ENCODE measurements at places on chromosomes 3 and 15. TPM values are rescaled to one million over a fixed set of nuclear protein-coding genes. Genes with fewer than 3 reads are reported as not detected.

- no peak overlapping the region for H3K4me3 ChIP-seq
- DNase-seq: no peak
- H3K4me1 ChIP-seq: peaks cover 19% of the 10 kb centered on the region
- peaks cover 18% of the 10 kb centered on the region for H3K27me3 ChIP-seq
- H3K27ac ChIP-seq: no peak overlapping the region
Observed at GRCh38 chr15:41561777-41562145, 2.7 kb downstream of the TYRO3 start.

DNA sequence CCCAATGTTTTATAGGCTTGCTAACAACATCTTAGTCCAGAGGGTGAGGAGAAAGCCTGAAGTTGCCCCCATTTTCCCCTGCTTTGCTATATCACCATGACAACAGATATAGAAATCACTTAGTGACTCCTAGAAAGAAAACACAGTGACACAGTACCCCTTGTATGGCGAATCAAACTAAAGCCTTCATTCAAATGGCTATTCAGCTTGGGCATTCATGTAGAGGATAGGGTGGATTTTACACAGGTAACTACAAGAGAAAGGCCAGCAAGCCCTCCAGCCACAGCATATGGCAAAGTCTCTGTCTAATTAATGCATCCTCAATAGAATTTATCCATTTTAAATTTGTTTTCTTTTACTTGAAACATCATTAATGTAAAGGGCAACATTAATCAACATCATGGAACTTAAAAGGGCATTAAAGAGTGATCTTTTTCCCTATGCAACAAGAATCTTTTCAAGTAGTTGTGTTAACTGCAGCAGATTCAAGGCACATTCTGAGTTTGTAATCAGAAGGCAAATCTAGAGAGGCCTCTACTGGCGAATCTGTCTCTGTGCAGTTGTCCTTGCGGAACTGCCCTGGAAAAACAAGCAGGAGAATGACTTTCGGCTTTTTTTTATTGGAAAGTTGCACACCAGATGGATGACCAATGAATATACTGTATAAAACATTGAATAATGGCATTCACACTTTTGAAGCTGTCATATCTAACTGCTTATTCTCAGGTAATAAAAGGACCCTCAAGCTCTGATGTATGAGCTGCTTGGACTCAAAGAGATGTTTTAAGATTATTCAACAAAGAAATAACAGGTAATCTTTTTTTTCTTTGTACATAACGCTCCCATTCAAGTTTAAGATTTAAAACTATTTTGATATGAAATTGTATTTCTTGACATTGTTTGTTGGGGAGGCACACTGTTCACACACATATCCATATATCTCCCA, 621.7 kb upstream of the AGTR1 start:
- H3K27me3 ChIP-seq: no peaks in the 10 kb centered on the region
- H3K4me1 ChIP-seq: no peaks in the 10 kb centered on the region
- no peak for DNase-seq
- no peaks in the 10 kb centered on the region for H3K36me3 ChIP-seq

DNA sequence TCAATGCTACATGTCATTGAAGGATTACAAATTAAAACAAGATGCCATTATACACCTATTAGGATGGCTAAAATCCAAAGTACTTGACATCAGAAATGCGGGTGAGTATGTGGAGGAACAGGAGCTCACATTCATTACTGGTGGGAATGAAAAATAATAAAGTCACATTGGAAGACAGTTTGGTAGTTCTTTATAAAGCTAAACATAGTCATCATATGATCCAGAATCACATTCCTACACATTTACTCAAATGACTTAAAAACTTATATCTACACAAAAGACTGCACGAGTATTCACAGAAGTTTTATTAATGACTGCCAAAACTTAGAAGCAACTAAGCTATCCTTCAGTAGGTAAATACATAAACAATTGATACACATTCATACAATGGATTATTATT, 147.2 kb downstream of the ISL2 start:
- H3K27ac ChIP-seq: no peak overlapping the region
- H3K4me3 ChIP-seq: no peak overlapping the region
- no peaks in the 10 kb centered on the region for H3K4me1 ChIP-seq

GRCh38 chr3:189907803-189908202, 212.9 kb downstream of the P3H2 start:
- H3K27ac ChIP-seq: no peak overlapping the region
- DNase-seq: no peak
- H3K4me1 ChIP-seq: no peaks in the 10 kb centered on the region

DNA sequence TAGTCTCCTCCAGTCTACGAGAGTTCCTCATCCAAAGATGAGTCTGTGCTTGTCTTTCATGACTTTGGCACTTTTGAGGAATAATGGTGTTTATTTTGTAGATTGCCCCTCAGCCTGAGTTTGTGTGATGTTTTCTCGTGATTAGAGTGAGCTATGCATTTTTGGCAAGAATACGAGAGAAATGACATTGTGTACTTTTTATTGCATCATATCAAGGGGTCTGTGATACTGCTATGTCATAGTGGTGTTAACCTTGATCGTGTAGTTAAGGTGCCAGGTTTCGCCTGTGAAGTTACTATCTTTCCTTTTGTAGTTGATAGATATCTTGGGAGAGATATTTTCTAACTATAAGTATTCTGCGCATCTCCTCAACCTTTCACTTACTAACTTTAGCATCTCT, 18.9 kb downstream of the RSRC1 start:
- DNase-seq: no peak
- H3K27ac ChIP-seq: no peak overlapping the region
- no peaks in the 10 kb centered on the region for H3K4me1 ChIP-seq

GRCh38 chr3:10189557-10190354, 25.0 kb downstream of the IRAK2 start:
- H3K27me3 ChIP-seq: peaks cover 14% of the 10 kb centered on the region
- peak overlapping the region; percentile 85 for H3K4me3 ChIP-seq
- peak overlapping the region; percentile 92 for H3K27ac ChIP-seq

The IGF1R gene
- polyA plus RNA-seq: 1.4 TPM

The MAN2C1 gene
- polyA plus RNA-seq: 25.6 TPM

GRCh38 chr3:9866639-9867038, 13.4 kb downstream of the CIDEC start:
- no peak overlapping the region for H3K4me3 ChIP-seq
- no peak overlapping the region for H3K27ac ChIP-seq
- H3K27me3 ChIP-seq: peaks cover 6% of the 10 kb centered on the region
- no peak for DNase-seq

DNA sequence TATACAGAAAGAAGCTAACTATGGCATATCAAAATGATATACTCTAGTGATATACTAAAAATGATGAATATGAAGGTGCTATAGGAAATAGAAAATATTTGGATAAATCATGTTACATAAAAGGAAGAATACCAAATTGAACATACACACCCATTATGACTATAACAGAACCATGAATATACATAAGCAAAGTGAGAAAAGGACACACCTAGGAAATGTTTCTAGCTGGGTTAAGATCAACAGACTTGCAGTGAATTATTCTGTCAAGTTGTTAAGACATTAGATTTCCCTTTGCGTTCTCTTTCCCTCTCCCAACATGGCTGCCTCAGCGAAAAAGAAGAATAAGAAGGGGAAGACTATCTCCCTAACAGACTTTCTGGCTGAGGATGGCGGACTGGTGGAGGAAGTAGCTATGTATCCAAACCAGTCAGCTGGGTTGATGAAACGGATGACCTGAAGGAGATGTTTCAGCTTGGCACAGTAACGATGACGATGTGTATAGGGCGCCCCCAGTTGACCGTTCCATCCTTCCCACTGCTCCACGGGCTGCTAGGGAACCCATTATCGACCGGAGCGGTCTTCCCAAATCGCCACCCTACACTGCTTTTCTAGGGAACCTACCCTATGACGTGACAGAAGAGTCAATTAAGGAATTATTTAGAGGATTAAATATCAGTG, 20.2 kb upstream of the PARP14 start:
- peaks cover 5% of the 10 kb centered on the region for H3K27me3 ChIP-seq
- no peak for DNase-seq
- no peaks in the 10 kb centered on the region for H3K4me1 ChIP-seq
- H3K27ac ChIP-seq: no peak overlapping the region
- H3K36me3 ChIP-seq: no peaks in the 10 kb centered on the region

GRCh38 chr3:171511450-171511849, 51.2 kb upstream of the TNIK start:
- DNase-seq: no peak
- no peaks in the 10 kb centered on the region for H3K4me1 ChIP-seq
- peaks cover 2% of the 10 kb centered on the region for H3K27me3 ChIP-seq
- no peaks in the 10 kb centered on the region for H3K36me3 ChIP-seq
- H3K27ac ChIP-seq: no peak overlapping the region

DNA sequence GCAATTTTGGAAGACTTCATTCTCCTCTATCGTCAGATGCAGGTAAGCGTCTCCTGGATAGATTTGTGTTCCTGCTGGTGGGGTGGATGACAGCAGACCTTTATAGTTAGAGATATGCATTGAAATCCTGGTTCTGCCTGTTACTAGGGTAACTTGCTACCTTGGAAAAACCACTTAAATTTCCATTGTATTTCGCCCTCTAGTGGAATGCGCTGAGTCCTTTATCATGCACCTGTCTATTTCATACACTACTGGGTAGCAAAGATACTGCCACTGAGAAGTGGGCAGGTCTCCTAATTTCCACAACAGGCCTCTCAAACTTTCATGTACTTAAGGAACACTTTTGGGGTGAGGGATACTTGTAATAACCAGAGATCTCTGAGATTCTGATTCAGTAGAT, 209.5 kb upstream of the SUCLG2 start:
- no peak for DNase-seq
- H3K27ac ChIP-seq: no peak overlapping the region

- H3K27ac ChIP-seq: no peak overlapping the region
- no peaks in the 10 kb centered on the region for H3K36me3 ChIP-seq
- peaks cover 8% of the 10 kb centered on the region for H3K27me3 ChIP-seq
- no peak for DNase-seq
- H3K4me1 ChIP-seq: no peaks in the 10 kb centered on the region
- H3K4me3 ChIP-seq: no peak overlapping the region
Observed at GRCh38 chr15:63006032-63006878, 36.3 kb upstream of the TPM1 start.

The SOX14 gene
- polyA plus RNA-seq: not detected

The CLDN16 gene
- polyA plus RNA-seq: not detected

The COL7A1 gene
- polyA plus RNA-seq: not detected

GRCh38 chr15:98920091-98920880, 87.3 kb downstream of the PGPEP1L start:
- no peaks in the 10 kb centered on the region for H3K27me3 ChIP-seq
- H3K4me3 ChIP-seq: peak overlapping the region; percentile 17
- peaks cover 35% of the 10 kb centered on the region for H3K36me3 ChIP-seq
- DNase-seq: no peak
- no peak overlapping the region for H3K27ac ChIP-seq

- H3K27me3 ChIP-seq: peaks cover 12% of the 10 kb centered on the region
- H3K36me3 ChIP-seq: no peaks in the 10 kb centered on the region
- peaks cover 4% of the 10 kb centered on the region for H3K4me1 ChIP-seq
- no peak for DNase-seq
- H3K27ac ChIP-seq: no peak overlapping the region
- no peak overlapping the region for H3K4me3 ChIP-seq
Observed at GRCh38 chr3:194084284-194084683, 51.7 kb upstream of the HES1 start.

GRCh38 chr3:155426524-155427230, 133.2 kb upstream of the STRIT1 start:
- no peaks in the 10 kb centered on the region for H3K4me1 ChIP-seq
- no peak overlapping the region for H3K4me3 ChIP-seq
- no peak overlapping the region for H3K27ac ChIP-seq
- H3K36me3 ChIP-seq: no peaks in the 10 kb centered on the region
- DNase-seq: no peak

The ZMAT3 gene
- 21.6 TPM for polyA plus RNA-seq

The DNAH12 gene
- not detected for polyA plus RNA-seq

GRCh38 chr3:125651244-125651643, 55.9 kb upstream of the OSBPL11 start:
- H3K4me1 ChIP-seq: no peaks in the 10 kb centered on the region
- no peak overlapping the region for H3K4me3 ChIP-seq

The TERC gene
- not detected for polyA plus RNA-seq

All from immature natural killer cell (primary cell).